ENCODE measurements at places on chromosomes 2 and 18.

GRCh38 chr18:46226461-46226860 is 122.3 kb downstream of the HAUS1 start:
- no peak for DNase-seq

DNA sequence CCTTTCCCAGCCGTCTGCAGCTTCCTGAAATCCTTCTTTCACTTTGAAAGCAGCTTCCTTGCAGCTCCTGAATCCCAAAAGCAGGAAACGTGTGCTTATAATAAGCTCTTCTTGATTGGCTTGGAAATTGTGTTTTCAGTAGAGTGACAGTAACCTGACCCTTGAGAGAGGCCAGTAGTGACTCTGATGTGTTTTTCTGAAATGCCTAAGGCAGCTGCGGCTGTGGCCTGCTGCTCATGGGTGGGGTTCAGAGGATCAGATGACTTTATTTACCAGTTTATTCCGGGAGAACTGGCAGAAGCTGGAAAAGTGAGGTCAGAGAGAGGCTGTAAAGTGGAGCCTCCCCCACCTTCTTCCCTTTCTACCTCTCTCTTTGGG is 31.9 kb upstream of the RPIA start:
- no peak for DNase-seq

GRCh38 chr2:61906186-61906470 is 654 bp downstream of the COMMD1 start:
- DNase-seq: no peak

DNA sequence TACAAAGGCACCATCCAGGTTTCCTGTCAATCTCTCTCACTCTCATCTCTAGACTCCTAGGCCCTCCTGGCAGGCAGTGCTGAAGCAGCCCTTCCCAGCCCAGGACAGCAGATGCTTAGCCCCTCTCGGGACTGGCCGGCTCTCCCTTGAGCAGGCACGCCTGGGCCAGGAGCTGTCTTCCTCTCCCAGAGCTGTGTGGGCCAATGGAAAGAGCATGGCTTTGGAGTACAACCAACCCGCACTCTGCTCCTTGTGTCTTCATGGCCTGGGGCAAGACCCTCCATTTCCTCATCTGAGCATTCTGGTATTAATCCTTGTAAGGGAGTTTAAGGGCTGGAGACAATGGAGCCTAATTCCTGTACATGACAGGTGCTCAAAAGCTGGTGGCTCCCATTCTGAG is 97.2 kb downstream of the CAPN13 start:
- no peak for DNase-seq

DNA sequence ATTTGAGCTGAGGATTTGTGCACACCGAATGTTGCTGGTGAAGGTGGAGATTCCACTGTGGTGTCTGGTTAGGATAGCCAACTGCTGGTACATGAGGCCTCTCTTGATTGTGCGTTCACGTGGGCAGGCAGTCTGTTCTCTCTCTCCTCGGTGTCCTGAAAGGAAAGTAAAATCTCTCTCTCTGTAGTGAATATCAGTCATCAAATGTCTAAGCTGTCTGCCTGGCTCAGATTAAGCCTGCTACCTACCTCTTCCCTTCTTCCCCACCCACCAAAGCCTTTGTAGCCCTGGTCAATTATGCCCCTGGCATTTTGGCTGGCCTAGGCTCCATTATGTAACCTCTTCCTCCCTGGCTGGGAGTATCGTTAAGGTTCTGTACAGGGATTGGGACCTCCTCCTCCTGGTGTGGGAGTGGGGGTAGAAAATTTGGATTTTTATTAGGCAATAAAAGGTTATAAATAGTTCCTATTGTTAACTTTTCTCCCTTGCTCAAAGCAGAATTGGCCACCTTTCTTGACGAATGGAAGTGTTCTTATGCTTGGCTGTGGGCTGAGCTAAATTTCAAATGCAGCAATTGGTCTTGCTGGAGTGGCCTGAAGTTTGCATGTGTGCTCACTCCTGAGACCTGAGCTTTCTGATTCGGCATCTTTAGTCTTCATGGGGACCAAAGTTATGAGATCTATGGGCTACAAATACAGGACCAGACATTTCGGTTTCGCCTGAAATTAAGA is 148.8 kb downstream of the WDSUB1 start:
- DNase-seq: no peak

DNA sequence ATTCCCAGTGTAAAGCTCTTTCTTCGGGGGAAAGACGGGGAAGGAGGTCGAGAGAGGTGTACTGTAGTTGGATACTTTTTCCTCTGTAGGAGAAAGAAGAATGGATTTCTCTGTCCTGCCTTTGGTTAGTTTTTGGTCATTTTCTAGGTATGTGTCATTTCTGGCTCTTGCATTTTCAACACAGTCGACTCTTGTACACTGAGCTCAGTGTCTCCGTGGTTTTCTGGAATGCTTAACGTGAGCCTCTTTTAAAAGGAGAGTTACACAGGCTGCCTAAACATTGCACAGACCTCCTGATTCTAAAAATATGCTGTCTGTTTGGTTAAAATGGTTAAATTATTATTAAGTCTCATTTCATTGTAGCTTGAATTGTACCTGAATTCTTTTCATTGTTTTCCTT is 21.8 kb upstream of the GLS start:
- DNase-seq: no peak

DNA sequence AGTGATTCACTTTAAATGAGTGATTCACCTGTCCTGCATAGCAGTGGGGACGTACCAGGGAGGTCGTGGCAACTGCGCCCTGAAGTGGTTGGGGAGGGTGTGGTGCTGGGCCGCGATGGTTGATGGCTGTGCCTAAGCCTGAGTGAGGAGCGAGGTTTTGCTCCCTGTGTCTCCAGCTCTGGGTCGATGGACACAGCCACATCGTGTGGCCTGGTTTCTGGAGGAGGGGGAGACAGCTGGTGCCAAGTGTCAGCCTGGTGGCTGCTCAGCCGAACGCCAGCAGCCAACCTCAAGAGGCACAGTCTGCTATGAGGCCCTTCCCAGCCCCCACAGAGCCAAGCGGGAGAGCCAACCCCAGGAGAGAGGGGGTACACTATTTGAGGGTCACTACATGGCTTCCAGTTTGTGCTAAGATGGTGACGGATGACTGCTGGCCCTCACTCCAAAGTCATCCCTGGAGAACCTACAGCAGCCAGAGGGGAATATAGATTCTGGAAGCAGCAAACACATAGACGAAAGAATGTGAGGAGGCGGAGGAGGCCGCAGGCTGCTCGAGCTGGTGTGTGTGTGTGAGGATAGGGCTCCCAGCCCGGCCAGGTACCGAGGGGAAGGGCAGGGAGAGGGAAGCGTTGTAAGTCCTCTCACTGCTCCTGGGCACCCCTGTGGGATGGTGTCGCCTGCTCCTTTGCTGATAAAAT is 58.6 kb upstream of the OTOF start:
- DNase-seq: no peak
